Activated naive CD4-positive, alpha-beta T cell treated with anti-CD3 and anti-CD28 coated beads, Interleukin-2, amount 10 ng/mL, durations not matched to agents 7 days and 5 days (primary cell): ENCODE measurements at places on chromosomes 3 and 15.

- DNase-seq: no peak
Measured at GRCh38 chr3:71397046-71397445, 186.5 kb downstream of the FOXP1 start.

DNA sequence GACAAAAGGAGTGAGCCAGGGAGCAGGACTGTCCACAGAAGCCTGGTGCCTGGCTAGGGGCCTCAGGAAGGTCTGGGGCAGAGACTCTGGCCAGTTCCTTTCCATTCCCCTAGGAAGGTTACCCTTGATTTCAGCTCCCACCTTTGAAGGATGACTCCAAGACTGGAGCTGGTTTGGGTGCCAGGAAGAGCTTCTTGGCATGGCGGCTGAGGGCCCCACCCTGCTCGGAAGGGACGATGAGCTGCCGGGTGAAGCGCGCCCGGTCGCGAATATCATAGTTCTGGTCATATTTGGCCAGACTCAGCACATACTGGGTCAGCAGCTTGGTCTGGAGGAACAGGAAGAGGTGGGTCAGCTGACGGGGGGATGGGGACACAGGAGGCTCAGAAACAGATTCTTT is 19.4 kb upstream of the CPEB1 start:
- no peak for DNase-seq

DNA sequence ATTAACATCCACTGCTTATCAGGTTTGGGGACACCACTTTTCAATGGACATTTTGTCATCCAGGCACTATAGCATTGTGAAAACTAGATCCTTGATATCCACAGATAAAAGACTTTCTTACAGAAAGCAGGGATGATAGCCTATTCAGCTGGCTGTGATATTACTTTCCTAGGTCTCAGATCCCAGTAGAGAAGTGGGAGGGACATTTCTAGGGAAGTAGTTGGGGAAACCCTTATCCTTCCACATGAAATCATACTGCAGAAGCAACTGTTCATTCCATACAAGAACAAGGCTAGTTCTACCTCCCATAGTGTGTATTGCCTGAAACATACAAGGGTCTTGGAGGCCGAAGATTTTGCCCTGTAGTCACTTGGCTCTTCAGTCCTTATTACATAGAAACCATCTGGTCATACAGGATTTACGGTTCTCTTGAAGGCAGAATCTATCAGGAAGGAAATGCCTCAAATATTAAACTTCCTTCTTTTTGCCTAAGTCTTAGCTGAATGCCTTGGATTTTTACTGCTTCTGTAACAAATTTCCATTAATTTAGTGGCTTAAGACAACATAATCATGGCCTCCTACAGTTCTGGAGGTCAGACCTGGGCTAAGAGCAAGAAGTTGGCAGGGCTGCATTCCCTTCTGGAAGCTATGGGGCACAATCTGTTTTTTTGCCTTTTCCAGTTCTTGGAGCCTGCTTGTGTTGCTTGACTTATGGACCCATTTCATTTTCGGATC is 119.4 kb downstream of the ECT2 start:
- no peak for DNase-seq

DNA sequence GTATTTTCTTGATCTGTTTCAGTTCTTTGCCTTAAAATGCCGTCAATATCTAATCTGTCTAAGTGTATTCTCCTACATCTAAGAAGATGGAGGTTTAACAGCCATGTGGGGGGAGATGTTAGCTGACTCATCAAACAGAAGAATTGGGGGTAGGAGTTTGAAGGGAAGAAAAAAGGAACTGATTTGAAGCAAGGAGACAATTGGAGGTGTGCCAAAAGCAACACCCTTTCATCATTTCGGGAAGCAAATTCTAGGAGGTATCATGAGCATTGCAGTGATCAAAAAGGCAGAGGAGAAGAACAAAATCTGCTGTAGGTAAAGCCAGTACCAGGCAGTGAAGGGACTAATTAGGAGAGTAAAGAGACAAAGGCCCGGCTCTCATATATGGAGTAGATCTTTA is 337.3 kb upstream of the TBC1D5 start:
- DNase-seq: no peak

DNA sequence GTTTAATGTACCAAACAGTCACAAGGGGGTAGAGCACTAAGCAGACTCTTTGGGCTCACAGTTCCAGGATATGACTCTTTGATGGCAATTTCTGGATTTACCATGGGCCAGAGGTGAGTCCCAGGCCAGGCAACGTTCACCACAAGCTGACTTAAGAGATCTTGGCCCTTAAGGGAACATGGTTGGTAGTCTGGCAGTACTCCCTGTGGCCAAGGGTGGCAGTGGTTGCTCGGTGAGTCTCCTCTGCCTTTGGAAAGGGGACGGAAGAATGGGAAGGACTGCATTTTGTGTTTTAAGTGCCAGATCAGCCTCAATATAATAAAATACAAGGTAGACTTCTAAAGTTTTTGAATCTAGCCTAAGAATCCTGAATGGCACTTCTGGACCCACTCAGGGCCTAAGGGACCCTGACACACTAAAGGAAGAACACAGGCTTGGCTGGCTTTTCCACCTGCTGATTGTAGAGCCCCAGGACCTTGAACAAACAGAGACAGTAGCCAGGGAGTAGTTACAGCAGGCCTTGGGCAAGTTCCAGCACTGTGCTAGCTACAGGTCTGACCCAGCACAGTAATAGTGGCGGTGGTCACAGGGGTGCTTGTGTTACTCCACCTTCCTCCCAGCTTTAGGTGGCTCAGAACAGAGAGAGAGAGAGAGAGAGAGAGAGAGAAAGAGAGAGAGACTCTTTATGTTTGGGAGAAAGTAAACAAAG is 730.7 kb upstream of the ALCAM start:
- no peak for DNase-seq

- no peak for DNase-seq
Measured at GRCh38 chr3:112874725-112875124, 28.1 kb upstream of the CD200R1L start.
